Right lobe of liver (tissue), 6 donors: ENCODE measurements at places on chromosomes 1 and 21. TPM values are rescaled to one million over a fixed set of nuclear protein-coding genes. Genes with fewer than 3 reads are reported as not detected.

GRCh38 chr1:186026946-186027345 is 292.8 kb downstream of the HMCN1 start:
- DNase-seq = no peak

DNA sequence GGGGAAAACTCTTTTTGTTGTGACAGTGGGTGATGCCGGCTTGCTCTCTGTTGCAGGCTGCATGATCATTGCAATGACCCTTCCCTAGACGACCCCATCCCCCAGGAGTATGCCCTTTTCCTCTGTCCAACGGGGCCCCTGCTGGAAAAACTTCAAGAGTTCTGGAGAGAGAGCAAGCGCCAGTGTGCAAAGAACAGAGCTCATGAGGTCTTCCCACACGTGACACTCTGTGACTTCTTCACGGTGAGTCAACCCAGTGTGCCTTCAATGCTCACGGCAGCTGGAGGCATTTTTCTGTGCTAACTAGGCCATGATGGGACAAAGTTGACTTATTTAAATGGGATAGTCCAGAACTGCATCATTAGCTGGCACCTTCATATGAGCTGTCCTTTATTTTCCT is 5.7 kb downstream of the UBASH3A start:
- DNase-seq = peak; percentile 11

DNA sequence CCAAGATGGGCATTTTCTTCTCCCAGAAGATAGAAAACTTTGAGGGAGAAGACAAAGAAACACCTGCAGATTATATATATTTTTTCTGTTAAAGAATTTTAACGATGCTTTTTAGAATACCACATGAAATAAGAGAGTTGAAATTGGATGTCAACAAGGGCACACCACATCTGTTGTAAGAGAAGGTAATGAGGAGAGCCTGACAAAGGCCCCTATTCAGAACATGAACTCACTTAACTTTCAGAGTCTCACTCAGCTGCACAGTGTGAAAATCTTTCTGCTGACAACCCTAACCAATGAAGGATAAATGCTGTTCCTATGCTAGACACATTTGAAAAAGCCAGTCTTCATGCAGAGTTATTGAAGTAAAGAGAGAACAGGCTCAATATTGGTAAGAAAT is 7.3 kb downstream of the KRTAP22-2 start:
- DNase-seq = no peak

ANKRD34A gene
- 0.14 TPM for total RNA-seq

PKP1 gene
- not detected for total RNA-seq
